ENCODE measurements at places on chromosomes 11 and 22.

DNA sequence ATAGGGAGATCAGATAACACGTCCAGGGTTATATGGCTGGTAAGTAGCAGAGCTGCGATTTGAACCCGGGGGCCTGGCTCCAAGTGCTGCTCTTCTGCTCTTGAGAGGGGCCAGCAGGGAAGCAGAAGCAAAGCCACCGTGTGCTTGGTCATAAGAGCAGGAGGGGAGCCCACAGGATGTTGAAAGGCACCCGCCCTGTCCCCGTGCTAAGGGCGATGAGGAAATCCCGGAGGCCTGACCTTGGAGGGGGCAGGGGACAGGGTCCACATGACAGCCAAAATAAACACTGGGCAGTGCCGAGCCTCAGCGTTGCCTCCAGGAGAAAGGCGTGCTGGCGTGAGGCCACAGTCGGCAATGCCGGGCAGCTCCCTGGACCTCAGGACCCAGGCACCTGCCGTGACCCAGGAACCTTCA is 28.8 kb downstream of the TOM1 start:
- DNase-seq, result no peak

GRCh38 chr11:86589204-86589603 is 83.2 kb downstream of the ME3 start:
- DNase-seq, result no peak

- DNase-seq, result no peak
These were observed 266.7 kb downstream of the FAM76B start for GRCh38 chr11:95522874-95523273.

DNA sequence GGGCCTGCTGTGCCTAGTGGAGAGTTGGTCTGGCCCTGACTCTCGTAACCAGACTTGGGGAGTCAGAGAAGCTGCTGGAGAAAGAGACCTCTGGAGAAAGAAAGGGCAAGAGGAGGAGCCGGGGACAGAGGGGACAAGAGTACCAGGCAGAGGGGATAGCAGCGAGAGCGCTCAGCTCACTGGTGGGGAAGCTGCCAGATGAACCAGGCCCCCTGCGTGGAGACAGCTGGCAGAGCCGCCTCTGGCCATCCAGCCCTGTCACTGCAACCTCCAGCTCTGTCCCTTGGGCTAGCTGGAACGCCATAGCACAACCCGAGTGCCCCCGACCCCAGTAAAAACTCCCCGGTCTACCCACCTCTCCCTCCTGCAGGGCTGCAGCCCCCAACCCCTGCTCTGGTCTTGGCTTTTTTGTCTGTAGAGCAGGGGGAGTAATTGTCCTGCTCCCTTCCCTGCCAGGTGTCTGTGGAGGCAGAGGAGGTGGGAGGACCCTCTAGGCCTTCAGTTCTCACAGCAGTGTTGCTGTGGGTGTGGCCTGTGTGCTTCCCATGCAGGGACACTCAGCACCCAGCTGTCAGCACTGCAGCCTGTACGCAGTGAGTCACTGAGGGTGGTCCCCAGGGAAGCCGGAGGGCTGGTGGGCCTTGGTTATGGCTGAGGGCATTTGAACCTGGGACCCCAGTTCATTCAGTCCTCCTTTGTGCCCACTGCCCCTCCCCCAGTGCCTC is 4.8 kb upstream of the SUN2 start:
- DNase-seq, result no peak

GRCh38 chr22:39179841-39180335 is 27.4 kb upstream of the CBX7 start:
- no peak for DNase-seq

GRCh38 chr11:123159183-123159857 is 35.7 kb downstream of the CLMP start:
- DNase-seq, result no peak

- no peak for DNase-seq
These were observed 18.0 kb downstream of the TENM4 start for GRCh38 chr11:79422866-79423265.

GRCh38 chr11:20438637-20439036 is 51.1 kb downstream of the PRMT3 start:
- no peak for DNase-seq

- no peak for DNase-seq
These were observed 1.0 kb downstream of the POU2AF3 start for GRCh38 chr11:111299101-111300026.

DNA sequence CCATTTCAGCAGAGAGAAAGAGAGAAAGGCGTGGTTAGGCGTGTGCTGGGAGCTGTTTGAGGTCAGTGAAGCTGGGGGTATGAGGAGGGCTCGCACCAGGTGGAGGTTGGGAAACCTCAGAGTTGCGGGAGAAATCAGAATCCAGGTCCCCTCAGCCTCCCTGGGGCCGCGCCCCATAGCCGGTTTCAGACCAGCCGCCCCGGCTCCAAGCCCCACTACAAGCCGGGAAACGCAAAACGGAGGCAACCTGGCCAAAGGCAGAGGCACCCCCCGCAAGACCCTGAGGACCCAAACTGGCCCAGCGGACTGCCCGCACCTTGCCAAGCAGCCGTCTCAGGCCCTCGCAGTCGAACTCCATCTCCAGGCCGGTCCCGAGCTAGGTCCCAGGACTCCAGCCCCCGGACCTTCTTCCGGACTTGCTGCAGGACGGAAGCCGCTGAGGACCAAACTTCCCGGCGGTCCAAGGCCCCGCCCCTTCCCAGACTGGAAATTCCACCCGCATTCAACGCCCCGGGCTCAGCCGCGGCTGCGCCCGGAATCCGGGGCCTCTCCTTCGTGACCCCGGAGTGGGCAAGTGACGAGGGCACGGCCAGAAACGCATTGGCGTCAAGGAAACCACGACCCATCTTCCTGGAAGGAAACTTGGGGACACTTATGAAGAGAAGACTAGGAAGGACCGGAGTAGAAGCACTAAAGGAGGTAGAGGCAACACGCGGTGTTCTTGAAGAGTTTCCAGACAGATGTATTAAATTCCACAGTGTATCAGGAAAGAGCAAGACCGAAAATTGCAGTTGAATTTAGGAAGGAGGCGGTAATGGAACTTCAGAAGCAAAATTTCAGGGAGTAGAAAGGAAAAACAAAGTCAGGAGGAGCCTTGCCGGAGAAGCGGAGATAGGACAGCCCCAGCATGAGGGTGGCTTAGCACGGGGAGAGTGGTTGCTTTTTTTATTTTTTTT is at the start of gene UEVLD:
Gene UEVLD (minus strand): TSS at position 438 of the 956 bp plus-strand sequence. CDS start 80 bp downstream, at position 358.
- DNase-seq, result peak; percentile 17

DNA sequence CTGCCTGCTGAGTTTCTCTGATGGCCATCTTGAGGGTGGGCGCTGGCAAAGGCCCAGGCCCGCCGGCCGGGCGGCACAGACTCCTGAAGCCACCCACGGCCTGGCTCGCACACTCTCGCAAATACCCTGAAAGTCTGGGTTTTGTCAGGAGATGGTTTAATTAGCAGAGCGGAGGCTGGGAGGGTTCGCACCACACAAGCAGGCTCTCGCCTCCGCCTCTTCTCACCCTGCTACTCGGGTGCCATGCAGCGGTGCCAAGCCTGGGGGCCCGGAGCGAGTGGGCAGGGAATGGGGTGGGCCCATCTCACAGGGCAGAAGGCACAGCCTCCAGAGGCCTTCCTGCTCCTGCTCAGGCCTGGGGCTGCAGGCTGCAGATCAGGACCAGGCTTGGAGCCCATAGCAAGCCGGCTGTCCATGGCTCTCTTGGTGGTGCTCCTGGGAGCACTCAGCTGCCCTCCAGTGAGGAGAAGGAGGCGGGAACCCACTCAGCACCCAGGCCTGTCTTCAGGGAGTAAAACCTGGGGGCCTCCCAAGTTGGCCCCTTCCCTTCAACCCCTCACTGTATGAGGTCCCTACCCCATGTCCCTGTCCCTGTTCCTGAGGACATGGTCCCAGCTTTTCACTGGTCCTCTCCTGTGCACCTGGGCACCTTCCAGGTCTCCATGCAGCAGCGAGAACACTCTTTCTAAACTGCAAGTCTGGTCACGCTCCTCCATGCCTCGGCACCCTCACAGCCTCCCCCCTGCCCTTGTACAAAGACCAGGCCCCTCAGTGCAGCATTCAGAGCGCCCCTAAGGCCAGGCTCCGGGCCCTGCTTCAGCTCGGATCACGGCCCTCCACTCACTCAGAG is 62.0 kb downstream of the FLRT1 start:
- no peak for DNase-seq

DNA sequence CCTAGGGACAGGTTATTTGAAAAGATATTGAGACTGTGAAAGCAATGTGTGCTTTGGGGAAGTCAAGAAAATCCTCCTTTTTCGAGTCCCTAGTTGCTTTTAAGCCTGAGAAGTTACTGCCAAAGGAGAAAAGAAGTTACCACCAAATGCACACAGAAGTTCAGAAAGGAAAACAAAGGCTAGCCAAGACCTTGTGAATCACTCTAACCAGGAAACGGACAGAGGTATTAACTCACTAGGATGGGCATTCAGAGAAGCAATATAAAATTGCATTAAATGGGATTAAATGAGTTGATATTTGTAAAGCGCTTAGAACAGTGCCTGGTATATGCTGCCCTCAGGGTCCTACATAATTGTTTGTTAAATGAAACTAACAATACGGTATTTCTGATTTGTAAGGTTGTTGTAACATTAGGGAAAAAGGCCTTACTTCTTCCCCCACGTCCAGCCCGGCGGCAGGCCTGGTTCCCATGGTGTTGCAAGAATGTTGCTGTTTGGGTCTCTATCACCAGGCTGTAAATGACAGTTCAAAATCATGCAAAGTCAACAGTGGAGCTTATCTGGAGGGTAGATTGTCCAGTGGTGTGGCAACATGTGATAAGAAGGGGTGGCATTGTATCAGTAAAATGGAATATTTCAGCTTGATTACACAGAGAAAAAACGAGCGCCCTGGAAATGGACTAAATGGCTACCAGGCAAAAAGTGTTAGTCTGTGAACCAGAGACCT is 7.1 kb downstream of the TMA7B start:
- DNase-seq, result no peak

DNA sequence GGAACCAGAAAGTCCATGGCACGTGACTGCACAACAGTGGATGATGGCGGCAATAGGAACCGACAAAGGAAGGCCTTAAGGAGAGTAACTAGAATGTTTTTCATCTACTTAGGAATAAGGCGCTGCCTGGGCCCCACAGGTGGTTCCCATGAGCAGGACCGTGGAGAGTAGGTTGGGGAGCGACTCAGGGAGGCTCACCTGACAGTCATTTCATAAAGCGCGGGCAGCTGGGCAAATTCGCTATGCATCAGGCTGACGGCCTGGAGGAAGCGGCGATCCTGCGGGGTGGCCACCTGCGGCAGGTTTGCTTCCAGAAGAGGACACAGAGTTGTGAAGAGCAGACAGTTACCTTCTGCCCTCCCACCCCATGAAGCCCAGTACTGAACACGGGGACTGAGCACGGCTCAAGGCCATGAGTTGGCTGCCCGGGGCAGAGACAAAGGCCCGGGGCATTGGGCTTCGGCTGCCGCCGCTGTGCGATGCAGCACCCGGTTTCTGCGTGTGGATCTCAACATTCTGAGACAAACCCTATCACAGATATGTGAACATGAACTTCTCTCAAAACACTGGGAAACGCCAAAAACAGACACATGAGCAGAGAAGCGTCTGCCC is 25.8 kb downstream of the HPS4 start:
- DNase-seq, result no peak

- no peak for DNase-seq
These were observed 139.5 kb downstream of the CTTN start for GRCh38 chr11:70537576-70538571.

GRCh38 chr22:43541462-43542407 is 129.9 kb downstream of the MPPED1 start:
- no peak for DNase-seq

DNA sequence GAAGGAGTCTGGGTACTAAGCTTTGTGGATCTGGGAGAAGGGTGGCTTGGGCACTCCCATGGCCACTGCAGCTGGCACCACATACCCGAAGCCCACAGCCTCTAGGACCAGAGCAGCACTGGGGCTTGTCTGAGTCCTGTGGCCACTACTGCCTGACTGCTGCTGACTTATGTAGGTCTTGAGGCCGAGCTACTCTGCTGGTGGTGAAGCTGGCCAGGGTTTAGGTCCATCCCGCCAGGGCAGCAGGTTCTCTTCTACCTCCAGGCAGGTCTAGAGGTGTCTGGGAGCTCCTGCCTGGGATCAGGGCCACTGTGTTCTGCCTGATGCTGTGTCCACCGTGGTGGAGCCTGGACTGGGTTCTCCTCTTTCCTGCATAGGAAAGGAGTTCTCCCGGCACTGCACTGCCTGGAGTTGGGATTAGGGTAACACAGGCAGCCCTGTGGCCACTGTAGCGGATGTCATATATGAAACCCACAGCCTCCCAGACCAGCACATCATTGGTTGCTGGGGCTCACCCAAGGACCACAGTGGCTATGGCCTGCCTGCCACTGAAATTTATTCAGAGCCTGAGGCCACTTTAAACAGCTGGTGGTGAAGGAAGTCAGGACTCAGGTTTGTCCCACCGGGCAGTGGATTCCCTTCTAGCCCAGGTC is 109.8 kb upstream of the SERPIND1 start:
- DNase-seq, result no peak

DNA sequence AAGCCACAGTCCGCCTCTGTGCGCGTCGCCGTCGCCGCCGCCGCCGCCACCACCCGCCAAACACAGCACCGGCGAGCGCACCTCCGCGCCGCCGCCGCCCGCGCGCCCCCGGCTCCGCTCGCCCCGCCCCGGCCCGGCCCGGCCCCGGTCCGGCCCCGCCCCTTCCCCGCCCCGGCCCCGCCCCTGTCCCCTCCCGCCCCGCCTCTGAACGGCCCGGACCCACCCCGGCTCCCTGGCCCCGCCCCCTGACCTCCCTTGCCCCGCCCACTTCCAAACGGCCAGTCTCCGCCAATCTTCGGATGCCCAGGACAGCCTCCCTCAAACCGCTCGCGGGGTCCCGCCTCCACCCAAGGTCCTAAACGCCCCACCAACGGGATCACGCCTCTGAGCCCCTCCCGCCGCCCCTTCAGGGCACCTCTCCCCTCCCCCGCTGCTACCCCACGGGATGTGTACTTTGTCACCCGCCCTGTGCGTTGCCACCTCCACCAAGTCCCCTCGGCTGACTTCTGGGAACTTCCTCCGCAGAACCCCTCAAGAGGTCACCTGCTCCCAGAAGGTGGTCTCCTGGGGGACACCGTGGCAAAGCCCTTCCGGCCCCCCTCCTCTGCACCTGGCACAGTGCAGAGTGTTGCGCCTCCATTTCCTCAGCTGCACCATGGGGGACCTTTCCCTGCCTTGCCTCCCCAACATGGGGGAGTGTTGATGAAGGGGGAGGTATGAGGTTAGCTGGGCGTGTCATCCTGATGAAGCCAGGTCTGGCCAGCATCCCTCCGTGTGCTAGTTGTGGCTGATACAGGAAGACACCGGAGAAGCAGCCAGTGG is at the start of gene KIAA0930:
Gene KIAA0930 (minus strand): TSS at position 85 of the 822 bp plus-strand sequence. CDS start 191 bp downstream, outside the sequence.
- DNase-seq, result peak; percentile 68

All from stimulated activated CD4-positive, alpha-beta T cell treated with anti-CD3 and anti-CD28 coated beads, Interleukin-1b, Interleukin-23, amount 100 ng/mL, for 24 hours (primary cell).